Activated CD4-positive, alpha-beta memory T cell treated with anti-CD3 and anti-CD28 coated beads, Interleukin-2, amount 10 ng/mL, durations not matched to agents 7 days and 5 days (primary cell): ENCODE measurements at places on chromosomes 3 and 15. TPM values are rescaled to one million over a fixed set of nuclear protein-coding genes. Genes with fewer than 3 reads are reported as not detected.
A peak's percentile ranks its signal among the peaks of the same experiment; 100 is the strongest.

SLC27A2 gene
- total RNA-seq: 30.3 TPM

INSYN1 gene
- total RNA-seq: not detected

GOLGA6D gene
- not detected for total RNA-seq

SHC4 gene
- total RNA-seq: 1.9 TPM

RARB gene
- total RNA-seq: not detected

GRCh38 chr3:186225603-186226002, 116.7 kb upstream of the ETV5 start:
- H3K27me3 ChIP-seq: peaks cover 61% of the 10 kb centered on the region
- H3K4me3 ChIP-seq: no peak overlapping the region

DNA sequence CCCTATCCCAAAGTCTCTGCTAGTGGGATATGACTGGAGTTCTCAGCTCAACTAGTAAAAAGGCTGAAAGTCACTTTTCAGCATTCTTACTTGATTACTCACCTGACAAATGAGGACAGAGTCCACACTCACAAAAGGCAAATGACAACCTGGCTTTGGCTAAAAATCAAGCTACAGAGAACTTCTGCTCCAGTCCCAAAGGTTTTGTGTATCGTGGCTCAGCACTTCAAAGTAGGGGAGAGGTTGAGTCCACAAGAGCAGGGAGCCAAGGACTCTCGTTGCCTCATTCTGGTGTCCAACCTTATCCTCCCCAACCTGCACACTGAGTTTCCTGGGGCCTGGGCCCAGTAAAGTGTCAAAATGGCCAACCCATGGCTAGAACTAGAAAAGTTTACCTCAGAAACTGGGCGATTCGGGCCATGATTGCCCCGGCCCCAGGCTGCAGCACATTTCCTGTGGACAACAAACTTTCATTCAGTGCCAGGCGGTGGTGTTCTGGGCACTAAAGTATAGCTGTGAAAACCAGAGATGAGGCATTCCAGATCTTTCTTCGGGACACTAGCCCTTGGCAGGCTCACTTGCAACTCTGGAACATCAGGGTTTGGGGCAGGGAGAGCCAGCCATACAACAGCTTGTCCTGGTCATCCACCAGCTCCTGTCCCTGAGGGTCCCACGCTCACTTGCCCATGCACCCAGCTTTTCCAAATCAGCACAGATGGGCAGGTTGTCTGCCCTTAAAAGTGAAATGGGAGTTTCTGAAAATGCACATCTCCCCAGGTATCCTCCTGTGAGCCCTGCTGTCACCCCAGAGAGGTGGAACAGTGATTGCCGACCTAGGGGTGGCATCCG, 3.1 kb downstream of the ACAA1 start:
- no peak overlapping the region for H3K4me3 ChIP-seq
- no peak for DNase-seq
- peaks cover 64% of the 10 kb centered on the region for H3K36me3 ChIP-seq
- H3K27me3 ChIP-seq: no peaks in the 10 kb centered on the region
- H3K4me1 ChIP-seq: peaks cover 46% of the 10 kb centered on the region
- H3K27ac ChIP-seq: no peak overlapping the region

ULK4 gene
- total RNA-seq: 18.2 TPM

ALDH1A3 gene
- not detected for total RNA-seq

GRCh38 chr3:127566833-127567232, 23.7 kb downstream of the TPRA1 start:
- no peak for DNase-seq
- no peaks in the 10 kb centered on the region for H3K4me1 ChIP-seq
- no peak overlapping the region for H3K27ac ChIP-seq
- H3K27me3 ChIP-seq: no peaks in the 10 kb centered on the region
- peaks cover 7% of the 10 kb centered on the region for H3K36me3 ChIP-seq

DNA sequence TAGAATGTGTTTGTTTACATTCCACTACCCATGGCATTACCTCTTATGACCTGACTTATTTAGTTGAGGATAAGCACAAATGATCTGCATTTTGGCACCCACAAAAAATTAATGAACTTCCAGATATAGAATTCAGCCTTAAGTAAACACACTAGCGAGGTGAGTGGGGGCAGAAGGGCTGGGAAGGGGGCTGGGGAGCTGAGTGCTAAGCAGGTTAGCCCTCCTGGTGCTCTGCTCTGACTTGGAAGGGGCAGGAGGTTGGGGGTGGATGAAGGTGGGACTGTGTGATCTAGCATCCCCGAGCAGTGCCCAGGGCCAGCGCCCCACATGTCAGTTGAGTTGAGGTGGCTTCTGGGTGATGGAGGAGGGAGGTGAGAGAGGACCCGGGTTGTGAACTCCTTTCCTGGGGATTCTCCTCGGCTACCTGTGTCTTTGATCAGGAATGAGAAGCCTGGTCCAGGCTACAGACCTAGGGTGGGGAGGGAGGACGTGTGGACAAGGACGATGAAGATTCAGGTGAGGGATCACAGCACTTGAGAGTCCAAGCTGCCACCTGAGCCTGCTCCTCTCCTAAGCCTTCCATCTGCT, 178.6 kb upstream of the SMAD3 start:
- H3K27ac ChIP-seq: no peak overlapping the region
- peaks cover 18% of the 10 kb centered on the region for H3K27me3 ChIP-seq
- no peak for DNase-seq
- no peaks in the 10 kb centered on the region for H3K4me1 ChIP-seq
- H3K4me3 ChIP-seq: no peak overlapping the region

GRCh38 chr3:151548195-151548594, 87.3 kb upstream of the IGSF10 start:
- no peaks in the 10 kb centered on the region for H3K4me1 ChIP-seq
- H3K27me3 ChIP-seq: peaks cover 9% of the 10 kb centered on the region
- H3K36me3 ChIP-seq: no peaks in the 10 kb centered on the region
- H3K4me3 ChIP-seq: no peak overlapping the region
- H3K27ac ChIP-seq: no peak overlapping the region

NEO1 gene
- total RNA-seq: 7.6 TPM

GRCh38 chr3:48881652-48882114, 17.0 kb downstream of the SLC25A20 start:
- H3K36me3 ChIP-seq: peaks cover 26% of the 10 kb centered on the region
- H3K27ac ChIP-seq: no peak overlapping the region
- no peak for DNase-seq
- no peak overlapping the region for H3K4me3 ChIP-seq
- H3K4me1 ChIP-seq: no peaks in the 10 kb centered on the region

DNA sequence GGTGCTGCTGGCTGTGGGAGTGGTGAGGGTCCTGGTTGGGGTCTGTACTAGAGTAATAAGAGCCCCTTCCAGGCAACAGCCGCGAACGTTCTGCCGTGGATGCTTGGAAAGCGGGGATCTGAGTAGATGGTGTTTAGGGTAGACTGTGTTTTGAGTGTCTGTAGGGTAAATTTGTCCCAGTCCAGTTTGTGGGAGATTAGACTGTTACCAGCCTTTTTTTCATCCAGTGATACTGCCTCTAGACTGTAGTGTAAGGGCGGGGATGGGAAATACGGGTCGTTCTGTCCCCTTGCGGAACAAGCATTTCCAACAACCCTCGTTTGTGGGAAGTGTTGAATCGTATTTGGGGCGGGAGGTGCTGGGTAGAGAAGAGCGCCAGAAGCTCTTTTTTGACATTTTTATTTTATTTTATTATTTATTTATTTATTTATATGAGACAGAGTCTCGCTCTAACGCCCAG, 424 bp downstream of the HAUS2 start:
- H3K36me3 ChIP-seq: peaks cover 45% of the 10 kb centered on the region
- peak overlapping the region; percentile 90 for H3K4me3 ChIP-seq
- H3K27ac ChIP-seq: peak overlapping the region; percentile 87
- no peaks in the 10 kb centered on the region for H3K27me3 ChIP-seq

DNA sequence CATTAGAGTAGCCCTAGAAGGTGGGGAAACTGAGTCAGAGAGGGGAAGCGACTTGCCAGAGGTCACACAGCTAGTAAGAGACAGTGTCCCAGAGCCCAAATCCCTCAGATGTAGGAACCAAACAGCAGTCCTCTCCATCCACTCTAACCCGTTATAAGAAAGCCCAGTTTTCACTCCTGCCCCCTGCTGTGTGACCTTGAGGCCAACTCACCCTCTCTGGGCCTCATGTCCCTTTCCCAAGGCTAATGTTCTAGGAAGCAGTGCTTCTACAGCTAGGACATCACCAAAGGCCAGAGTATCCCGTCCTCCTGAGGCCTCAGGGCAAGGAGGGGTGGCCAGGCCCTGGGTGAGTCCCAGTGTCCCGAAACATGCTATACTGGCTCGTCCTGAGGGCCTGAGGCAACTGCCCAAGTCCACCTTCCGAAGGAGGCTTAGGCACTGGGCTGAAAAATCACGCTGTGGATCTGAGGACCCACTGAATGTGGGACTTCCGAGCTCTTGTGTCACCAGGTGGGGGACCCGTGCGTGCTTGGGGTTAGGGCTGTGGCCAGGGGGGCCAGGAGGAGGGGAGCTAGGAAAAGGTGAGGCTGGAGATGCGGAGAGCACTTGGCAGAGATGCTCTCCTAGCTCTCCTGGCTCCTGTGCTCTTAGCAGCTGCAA, 109.2 kb upstream of the SLC6A11 start:
- no peak for DNase-seq
- peaks cover 74% of the 10 kb centered on the region for H3K27me3 ChIP-seq
- no peak overlapping the region for H3K4me3 ChIP-seq
- peaks cover 4% of the 10 kb centered on the region for H3K4me1 ChIP-seq
- H3K27ac ChIP-seq: no peak overlapping the region
- no peaks in the 10 kb centered on the region for H3K36me3 ChIP-seq

FETUB gene
- not detected for total RNA-seq

- no peaks in the 10 kb centered on the region for H3K27me3 ChIP-seq
- no peak for DNase-seq
- no peak overlapping the region for H3K4me3 ChIP-seq
- H3K4me1 ChIP-seq: no peaks in the 10 kb centered on the region
- no peaks in the 10 kb centered on the region for H3K36me3 ChIP-seq
Observed at GRCh38 chr15:97841558-97841957, 118.9 kb upstream of the ARRDC4 start.

GOLGA8G gene
- total RNA-seq: not detected

GRCh38 chr3:24490151-24490550, 4.5 kb downstream of the THRB start:
- DNase-seq: no peak
- no peaks in the 10 kb centered on the region for H3K4me1 ChIP-seq
- H3K36me3 ChIP-seq: no peaks in the 10 kb centered on the region

AMT gene
- 5.2 TPM for total RNA-seq

DNA sequence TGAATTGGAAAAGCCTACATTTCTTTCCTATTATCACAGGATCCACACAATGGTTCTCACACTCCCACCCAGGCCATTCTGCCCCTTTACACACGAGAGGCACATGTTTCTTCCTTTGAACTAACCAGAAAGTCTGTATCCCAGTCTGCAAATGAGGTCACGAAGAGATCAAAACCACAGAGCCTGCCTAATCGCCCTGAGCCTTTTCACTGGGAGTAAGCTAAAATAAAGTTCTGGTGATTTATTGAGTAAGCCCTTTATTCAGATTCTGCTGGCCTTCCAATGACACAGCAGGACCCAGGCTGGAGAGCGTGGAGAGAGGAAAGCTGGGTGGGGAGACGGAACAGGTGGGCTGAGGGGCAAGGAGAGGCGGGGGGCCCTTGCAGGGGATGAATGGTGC, 78.7 kb downstream of the ATP1B3 start:
- no peak overlapping the region for H3K27ac ChIP-seq
- peaks cover 4% of the 10 kb centered on the region for H3K4me1 ChIP-seq
- H3K27me3 ChIP-seq: no peaks in the 10 kb centered on the region
- no peak overlapping the region for H3K4me3 ChIP-seq
- no peak for DNase-seq

ACSBG1 gene
- not detected for total RNA-seq

- peaks cover 2% of the 10 kb centered on the region for H3K27me3 ChIP-seq
- H3K4me1 ChIP-seq: no peaks in the 10 kb centered on the region
- H3K4me3 ChIP-seq: no peak overlapping the region
Observed at GRCh38 chr3:139601191-139601961, 61.8 kb upstream of the RBP1 start.

- H3K4me3 ChIP-seq: no peak overlapping the region
- H3K36me3 ChIP-seq: no peaks in the 10 kb centered on the region
- H3K27me3 ChIP-seq: peaks cover 3% of the 10 kb centered on the region
Observed at GRCh38 chr3:127999509-128000106, 52.6 kb upstream of the SEC61A1 start.

MOBP gene
- not detected for total RNA-seq

DNA sequence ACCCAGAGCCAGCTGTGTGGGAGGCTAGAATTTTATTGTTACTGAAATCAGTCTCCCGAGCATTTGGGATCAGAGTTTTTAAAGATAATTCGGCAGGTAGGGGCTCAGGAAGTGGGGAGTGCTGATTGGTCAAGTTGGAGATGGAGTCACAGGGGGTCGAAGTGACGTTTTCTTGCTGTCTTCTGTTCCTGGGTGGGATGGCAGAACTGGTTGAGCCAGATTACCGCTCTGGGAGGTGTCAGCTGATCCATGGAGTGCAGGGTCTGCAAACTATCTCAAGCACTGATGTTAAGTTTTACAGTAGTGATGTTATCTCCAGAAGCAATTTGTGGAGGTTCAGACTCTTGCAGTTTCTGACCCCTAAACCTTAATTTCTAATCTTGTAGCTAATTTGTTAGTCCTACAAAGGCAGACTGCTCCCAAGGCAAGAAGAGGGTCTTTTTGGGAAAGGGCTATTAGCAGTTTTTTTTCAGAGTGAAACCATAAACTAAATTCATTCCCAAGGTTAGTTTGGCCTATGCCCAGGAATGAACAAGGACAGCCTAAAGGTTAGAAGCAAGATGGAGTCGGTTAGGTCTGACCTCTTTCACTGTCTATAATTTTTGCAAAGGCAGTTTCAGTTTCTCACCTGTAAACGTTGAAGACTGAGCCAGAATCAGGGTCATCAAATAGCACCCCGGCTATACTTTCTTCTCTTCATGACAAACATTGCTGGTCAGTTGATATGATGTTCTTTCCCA, 28.2 kb downstream of the FLNB start:
- DNase-seq: no peak
- no peaks in the 10 kb centered on the region for H3K27me3 ChIP-seq
- H3K27ac ChIP-seq: no peak overlapping the region
- peaks cover 60% of the 10 kb centered on the region for H3K4me1 ChIP-seq
- peaks cover 4% of the 10 kb centered on the region for H3K36me3 ChIP-seq

DNA sequence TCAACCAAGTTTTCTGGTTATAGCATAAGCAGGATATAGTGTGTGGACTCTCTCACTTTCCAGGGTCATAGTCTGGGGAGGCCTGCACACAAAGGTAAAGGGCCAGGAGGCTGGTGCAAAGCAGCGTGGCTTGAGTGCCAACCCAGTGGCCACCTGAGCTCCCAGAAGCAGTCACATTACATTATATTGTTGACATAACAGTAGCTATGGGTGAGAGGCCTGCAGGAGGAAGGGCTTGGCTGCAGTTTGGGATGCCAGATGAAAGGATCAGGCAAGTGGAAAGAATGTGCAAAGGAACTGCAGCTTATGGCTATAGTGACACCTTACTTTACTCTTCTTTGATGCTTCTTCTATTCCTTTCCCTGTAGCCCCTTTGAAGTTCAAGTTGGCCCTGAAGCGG, 96.5 kb downstream of the FLNB start:
- H3K36me3 ChIP-seq: peaks cover 32% of the 10 kb centered on the region
- DNase-seq: no peak
- no peaks in the 10 kb centered on the region for H3K27me3 ChIP-seq
- H3K4me3 ChIP-seq: no peak overlapping the region
- H3K4me1 ChIP-seq: no peaks in the 10 kb centered on the region
